ENCODE measurements at places on chromosomes 6 and 20.

- DNase-seq: no peak
Measured at GRCh38 chr6:136334465-136334846, 44.8 kb upstream of the BCLAF1 start.

GRCh38 chr20:22556565-22557056 is 27.8 kb downstream of the FOXA2 start:
- DNase-seq: no peak

- DNase-seq: no peak
Measured at GRCh38 chr6:43302126-43302525, 4.1 kb downstream of the SLC22A7 start.

- no peak for DNase-seq
Measured at GRCh38 chr6:79735183-79735582, 104.1 kb downstream of the SH3BGRL2 start.

GRCh38 chr6:28401172-28401571 is 1.6 kb upstream of the ZSCAN12 start:
- DNase-seq: no peak

GRCh38 chr20:19907326-19908056 is 109.7 kb upstream of the NAA20 start:
- DNase-seq: peak; percentile 75

GRCh38 chr6:150025201-150025917 is at the start of gene RAET1L:
Gene RAET1L (minus strand): TSS chr6:150025532. CDS start chr6:150025471, 61 bp downstream.
- DNase-seq: peak; percentile 65

- no peak for DNase-seq
Measured at GRCh38 chr6:20438462-20439070, 36.9 kb downstream of the E2F3 start.

All from NCI-H226 (cell line).